Fibroblast of skin of back (primary cell): ENCODE measurements at places on chromosomes 2 and 18.

DNA sequence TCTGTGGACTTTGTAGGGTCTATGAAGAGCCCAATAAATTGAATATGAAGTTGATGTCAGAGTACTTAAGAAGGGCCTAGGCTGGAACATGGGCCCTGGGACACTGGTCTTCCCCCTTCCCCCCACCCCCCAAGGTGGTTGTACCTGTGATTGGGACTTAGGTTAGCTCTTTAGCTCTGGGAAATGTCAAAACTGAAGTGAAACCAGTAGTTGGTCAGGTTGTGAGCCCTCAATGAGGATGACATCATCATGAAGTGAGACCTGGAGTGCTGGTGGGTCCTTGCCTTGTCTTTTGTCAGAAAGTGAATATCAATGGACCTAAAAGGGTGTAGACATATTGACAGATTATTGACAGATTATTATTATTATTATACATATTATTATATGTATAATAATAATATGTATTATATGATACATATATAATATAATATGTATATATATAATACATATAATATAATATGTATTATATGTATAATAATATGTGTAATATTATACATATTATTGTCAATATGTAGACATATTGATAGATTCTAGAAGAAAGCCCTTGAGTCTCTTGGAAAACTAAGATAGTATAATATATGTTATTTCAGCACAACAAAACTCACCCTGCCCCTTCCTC lies 5.4 kb downstream of the MARS2 start:
- no peak for DNase-seq

- DNase-seq: peak; percentile 1
Observed at GRCh38 chr2:229489016-229489415, 217.9 kb upstream of the PID1 start.

GRCh38 chr2:16738361-16739225 lies 73.0 kb upstream of the CYRIA start:
- no peak for DNase-seq

GRCh38 chr2:237711458-237712150 lies 84.2 kb downstream of the LRRFIP1 start:
- no peak for DNase-seq

DNA sequence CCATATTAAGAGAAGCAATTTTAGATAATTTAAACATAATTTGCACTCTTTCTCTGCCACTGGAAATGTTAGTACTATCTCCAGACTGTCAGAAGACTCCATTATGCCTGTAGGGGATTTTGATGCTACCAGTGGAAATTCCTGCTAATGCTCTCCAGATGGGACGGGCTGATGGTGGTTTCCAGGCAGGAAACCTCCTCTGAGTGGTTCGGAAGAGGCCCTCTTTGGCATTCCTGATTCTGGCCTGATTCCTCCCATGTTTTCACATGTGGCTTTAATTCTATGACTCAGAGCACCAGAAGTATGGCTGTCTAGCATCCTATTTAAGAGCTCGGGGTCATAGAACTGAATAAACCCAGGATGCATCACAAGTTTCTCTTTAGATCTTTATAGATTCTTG lies 70.9 kb upstream of the ST6GAL2 start:
- DNase-seq: peak; percentile 99

- DNase-seq: no peak
Observed at GRCh38 chr2:65314801-65315441, 87.3 kb downstream of the ACTR2 start.

GRCh38 chr18:8962192-8962779 lies 140.2 kb upstream of the NDUFV2 start:
- DNase-seq: no peak

DNA sequence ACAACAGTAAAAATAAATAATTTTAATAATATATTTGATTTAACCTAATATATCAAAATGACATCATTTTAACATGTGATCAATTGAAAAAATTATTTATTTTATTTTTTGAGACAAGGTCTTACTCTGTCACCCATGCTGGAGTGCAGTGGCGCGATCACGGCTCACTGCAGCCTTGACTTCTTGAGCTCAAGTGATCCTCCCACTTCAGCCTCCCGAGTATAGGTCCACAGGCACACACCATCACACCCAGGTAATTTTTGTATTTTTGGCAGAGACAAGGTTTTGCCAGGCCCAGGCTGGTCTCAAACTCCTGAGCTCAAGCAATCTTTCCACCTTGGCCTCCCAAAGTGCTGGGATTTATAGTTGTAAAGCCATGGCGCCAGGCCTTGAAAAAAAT lies 126.7 kb upstream of the COPS8 start:
- no peak for DNase-seq

- DNase-seq: no peak
Observed at GRCh38 chr2:36541891-36542595, 55.9 kb downstream of the FEZ2 start.

DNA sequence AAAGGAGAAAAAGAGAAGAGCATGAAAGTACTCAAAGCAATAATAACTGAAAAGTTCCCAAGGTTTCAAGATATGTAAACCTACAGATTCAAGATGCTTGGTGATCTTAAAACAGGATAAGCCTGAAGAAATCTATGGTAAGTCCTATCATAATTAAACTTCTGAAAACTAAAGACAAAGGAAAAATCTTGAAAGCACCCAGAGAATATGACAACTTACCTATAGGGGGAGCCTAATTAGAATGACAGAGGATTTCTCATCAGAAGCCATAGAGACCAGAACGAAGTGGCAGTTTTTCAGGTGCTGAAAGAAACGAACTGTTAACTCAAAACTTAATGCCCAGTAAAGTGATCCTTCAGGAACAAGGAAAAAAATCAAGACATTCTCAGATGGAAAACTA lies 59.7 kb downstream of the XDH start:
- no peak for DNase-seq

DNA sequence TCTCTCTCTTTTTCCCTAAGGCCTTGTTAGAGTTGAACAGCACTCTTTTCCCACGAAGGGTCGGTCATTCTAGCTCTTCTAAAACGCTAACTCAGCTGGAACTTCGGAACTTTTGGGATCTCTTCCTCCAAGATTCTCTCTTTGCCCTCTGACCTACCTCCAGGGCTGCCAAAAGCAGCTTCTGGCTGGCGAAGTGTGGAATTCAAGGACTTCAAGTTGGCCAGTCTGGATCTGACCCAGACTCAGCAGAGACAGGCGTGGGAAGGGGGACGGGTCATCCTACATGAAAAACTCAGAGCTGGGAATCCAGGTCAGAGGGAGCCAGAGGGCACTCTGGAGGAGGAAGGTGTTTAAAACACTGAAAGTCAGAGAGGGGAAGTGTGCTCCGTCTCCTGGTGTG lies 305.5 kb upstream of the HDAC4 start:
- DNase-seq: no peak

GRCh38 chr2:3265981-3266924 lies 111.4 kb downstream of the EIPR1 start:
- no peak for DNase-seq

GRCh38 chr2:1986598-1986997 lies 242.3 kb upstream of the PXDN start:
- DNase-seq: no peak

- no peak for DNase-seq
Observed at GRCh38 chr2:232492963-232493700, 5.5 kb upstream of the ECEL1 start.

DNA sequence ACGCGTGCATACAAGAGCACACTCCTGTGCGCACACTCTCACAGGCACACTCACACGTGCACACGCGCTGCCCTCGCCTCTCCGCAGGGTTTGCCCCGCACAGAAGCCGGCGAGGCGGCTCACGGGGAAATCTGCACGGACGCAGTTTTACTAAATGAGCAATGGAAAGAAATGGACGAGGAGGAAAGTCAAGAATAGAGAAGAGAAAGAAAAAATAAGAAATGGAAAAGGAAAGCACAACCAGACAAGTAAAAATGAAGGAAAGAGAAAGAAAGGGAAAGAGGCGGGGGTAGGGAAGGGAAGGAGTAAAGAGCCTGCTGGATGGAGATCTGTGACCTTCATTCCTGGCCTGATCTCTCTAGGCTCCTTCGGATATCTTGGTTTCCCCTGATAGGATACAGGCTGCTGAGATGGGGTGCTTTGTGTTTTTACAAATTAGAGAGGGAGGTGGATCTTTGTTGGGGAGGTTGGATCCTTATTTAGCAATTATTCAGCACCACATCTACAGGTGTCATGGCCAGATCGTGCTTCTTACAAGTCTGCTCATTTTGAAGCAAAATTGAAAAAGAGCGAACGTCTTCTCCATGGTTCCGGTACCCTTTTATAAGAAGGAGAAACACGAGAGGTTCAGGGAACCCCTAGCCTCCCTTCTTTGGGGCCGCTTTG lies 693 bp upstream of the LRP2 start:
- no peak for DNase-seq

GRCh38 chr2:62661263-62661635 lies 44.3 kb upstream of the EHBP1 start:
- no peak for DNase-seq

DNA sequence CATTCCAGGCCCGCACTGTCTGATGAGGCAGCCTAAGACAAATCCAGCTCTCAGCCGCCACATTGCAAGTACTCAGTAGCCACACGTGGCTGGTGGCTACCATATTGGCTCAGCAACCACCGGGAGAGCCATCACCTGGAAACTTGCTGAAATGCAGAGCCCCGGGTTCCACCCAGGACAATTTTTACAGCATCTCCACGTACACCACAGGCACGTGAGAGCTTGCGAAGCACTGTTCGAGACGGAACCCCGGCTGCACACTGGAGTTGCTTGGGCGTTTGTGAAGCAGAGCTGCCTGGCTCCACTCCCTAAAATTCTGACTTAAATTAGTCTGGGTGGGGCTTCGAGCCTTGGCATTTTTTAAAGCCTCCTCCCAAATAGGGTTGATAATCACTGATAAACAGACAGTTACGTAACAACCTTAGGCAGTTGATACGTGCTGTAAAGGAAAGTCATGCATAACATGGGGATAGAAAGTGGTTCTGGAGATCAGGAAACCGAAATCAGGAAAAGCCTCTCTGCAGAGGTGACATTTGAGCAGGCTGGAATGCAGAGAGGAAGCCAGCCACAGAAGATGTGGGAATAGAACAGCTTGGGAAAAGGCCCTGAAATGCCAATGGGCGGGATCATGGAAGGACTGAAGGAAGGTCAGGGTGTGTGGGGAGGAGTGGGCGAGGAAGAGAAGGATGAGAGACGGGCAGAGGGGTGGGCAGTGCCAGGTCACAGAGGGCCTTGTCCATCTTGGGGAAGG lies 6.2 kb downstream of the ASAP2 start:
- no peak for DNase-seq

- no peak for DNase-seq
Observed at GRCh38 chr2:240818293-240819125, 1.5 kb downstream of the KIF1A start.

DNA sequence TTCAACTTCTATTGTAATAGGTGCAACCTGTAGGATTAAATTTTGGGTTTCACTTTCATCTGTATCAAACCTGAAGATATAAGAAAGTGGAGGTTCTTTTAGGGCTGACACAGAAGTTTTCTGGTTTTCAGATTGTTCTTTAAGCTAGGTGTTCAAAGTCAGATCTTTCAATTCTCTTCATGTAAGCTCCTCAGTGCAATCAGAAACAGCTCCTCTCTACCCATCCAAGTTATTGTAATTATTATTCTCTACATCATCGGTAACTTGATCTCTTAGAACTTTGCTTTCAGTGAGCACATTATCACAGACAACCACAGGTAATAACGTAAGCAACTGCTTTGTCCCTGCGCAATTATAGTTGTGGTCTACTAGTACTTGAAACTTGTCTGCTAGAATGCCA lies 179.4 kb downstream of the MYCN start:
- no peak for DNase-seq

DNA sequence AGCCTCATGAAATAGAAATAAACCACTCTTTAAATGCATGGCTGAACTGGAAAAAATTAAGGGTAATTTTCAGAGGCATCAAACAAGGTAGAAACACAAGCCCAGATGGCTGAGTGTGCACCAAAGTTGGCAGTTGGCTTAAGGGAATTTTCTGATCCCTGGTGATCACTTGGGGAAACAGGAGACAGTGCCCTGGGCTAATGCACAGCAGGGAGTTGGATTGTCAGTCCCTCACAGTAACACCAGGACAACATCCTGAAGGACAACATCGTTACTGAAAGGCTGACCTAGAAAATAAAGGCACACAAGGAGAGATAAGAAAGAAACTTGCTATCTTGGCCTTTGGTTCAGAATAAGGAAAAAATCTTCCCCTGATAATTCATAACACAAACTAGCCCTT lies 417.0 kb downstream of the SLC4A3 start:
- peak; percentile 15 for DNase-seq

GRCh38 chr2:147232225-147232669 lies 612.6 kb upstream of the ACVR2A start:
- no peak for DNase-seq

DNA sequence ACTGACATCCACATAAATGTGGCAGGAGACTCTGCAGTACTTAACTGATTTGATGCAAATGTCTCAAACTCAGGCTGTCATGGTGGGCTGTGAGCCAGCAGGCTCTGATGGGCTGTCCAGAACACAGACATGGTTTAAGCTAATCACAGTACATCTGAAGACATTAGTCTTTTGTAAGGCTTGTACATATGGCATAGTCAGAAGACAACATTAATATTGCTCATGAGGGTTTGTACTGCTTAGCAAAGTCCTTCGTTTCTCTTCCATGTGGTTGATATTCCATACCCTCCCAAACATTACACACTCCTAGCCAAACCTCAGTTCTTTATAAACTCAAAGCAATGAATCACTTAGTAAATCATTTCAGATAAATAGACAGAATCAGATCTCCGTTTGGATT lies 330.6 kb downstream of the RND3 start:
- no peak for DNase-seq

- DNase-seq: no peak
Observed at GRCh38 chr2:219648963-219649362, 21.5 kb downstream of the SLC4A3 start.

DNA sequence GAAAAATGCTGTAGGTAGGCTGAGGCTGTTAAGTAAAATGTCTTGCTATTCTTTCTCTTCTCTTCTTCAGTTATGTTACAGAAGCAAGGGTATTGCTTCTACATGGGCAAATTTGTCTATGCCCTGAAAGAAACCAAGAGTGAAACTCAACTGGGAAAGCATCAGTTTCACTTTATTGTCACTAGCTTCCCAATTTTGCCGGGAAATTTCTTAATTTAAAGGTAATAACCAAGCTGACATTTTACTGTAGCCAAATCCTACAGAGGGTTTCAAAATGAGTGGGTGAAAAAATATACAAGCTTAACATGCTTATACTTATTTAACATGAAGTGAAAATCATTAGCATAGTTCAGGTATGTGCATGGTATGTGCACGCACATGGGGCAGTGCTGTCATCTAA lies 3.2 kb downstream of the TANK start:
- no peak for DNase-seq

DNA sequence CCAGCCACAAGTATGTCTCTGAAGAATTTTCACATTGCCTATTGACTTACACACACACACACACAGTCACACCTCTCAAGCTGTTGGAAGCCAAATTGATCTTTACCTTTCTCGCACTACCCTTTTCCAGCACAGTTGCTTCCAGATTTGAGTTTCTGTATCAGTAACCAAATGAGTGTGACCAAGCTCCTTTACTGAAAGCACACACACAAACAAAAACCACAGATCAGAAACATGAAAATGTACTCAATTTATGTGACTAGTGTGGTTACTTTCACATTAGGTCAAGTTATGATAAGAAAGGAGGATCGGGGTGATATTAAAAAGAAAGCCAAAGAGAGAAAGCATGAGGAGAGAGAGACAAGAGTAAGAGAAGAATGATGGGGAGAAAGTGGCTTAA lies 993.9 kb upstream of the POU3F3 start:
- no peak for DNase-seq
